Occipital lobe (tissue), 3 donors: ENCODE measurements at places on chromosomes 3 and 15. TPM values are rescaled to one million over a fixed set of nuclear protein-coding genes. Genes with fewer than 3 reads are reported as not detected.

DNA sequence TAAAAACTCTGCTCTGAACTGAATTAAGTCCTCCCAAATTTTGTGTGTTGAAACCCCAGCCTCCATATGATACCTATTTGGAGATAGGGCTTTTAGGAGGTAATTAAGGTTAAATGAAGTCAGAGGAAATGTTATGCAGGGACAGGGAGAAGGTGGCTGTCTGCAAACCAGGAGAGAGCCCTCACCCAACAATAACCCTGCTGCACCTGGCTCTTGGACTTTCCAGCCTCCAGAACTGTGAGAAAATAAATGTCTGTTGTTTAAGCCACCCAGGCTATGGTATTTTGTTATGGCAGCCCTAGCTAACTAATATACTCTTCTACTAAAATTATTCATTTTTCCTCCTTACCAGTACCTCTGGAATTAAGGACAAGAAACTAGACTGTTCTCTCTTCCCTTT, 79.5 kb downstream of the MEIS2 start:
- DNase-seq: no peak

GRCh38 chr15:96334017-96334704, 3.7 kb downstream of the NR2F2 start:
- DNase-seq: no peak

- no peak for DNase-seq
Observed at GRCh38 chr15:50109076-50109987, 9.7 kb downstream of the ATP8B4 start.

TMEM212 gene
- not detected for total RNA-seq

CMTM8 gene
- total RNA-seq: 0.31 TPM
